ENCODE measurements at places on chromosomes 3 and 15. TPM values are rescaled to one million over a fixed set of nuclear protein-coding genes. Genes with fewer than 3 reads are reported as not detected.
A peak's percentile ranks its signal among the peaks of the same experiment; 100 is the strongest.

The SLC22A13 gene
- total RNA-seq, result 0.52 TPM

DNA sequence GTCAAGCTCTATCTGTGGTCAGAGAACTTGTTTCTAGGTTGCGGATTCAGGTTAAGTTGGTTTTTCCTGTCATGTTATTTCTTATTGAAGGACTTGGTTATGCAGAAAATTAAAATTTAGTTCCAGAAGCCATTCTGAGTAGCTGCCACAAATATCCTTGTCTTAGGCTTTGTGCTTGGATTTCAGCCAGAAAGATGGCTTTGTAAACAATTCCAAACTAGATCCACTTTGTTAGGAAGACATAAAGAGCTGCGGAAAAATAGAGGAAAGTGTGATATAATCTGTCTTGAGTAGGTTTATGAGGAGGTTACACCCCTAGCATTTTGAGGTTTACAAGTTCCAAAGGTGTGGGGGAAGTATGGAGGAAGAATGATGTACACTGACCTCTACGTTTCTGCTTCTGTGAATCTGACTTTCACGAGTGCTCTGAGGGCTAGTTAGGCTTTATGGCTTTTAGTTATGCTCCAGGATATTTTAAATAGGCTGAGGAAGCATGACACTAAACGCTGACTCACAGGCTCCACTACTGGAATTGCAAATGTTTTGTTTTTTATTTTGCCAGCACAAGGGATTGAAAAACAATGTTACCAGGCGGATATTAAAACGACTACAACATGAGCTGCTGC, 46.3 kb upstream of the UTS2B start:
- DNase-seq, result no peak
- H3K4me1 ChIP-seq, result no peaks in the 10 kb centered on the region
- H3K27me3 ChIP-seq, result no peaks in the 10 kb centered on the region
- H3K36me3 ChIP-seq, result peaks cover 7% of the 10 kb centered on the region
- H3K27ac ChIP-seq, result no peak overlapping the region

DNA sequence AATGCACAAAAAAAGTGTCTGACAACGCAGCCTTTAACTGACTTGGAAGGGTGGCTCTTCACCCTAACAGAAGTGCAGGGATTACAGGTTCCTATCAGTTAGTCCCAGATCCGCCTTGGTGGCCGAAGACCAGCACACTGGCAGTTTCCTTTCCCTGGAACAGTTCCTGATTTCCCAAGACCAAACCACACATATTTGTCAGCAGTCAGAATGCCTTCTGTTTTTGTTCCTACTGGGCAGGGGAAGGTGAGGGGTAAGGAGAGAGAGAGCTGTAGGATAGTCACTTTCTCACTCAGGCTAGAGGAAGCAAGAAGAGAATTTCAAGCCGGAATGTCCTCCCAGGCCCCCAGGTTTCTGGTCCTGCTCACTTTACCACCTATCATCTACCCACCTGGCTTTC, 9.2 kb downstream of the CXCR6 start:
- no peak for DNase-seq
- H3K27me3 ChIP-seq, result no peaks in the 10 kb centered on the region
- H3K36me3 ChIP-seq, result peaks cover 8% of the 10 kb centered on the region
- no peak overlapping the region for H3K4me3 ChIP-seq

DNA sequence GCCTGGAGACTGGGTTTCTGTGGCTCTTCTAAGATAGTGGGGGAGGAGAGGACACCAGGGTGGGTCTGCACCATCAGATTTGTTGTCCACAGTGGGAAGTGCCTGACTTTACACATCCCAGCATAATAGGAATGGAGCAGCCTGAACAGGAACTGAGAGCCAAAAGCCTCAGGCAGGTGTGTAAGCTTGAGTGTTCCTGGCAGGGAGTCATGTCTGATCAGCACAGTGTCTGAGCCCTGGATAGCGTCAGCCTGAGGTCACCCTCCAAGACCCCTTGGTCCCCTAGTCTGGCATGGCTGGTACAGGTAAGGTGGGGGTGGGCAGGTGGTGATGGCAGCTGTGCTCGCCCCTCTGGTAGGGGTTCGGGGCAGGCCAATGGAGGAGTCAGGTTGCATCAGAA, 20.2 kb downstream of the INSYN1 start:
- DNase-seq, result no peak
- H3K27me3 ChIP-seq, result no peaks in the 10 kb centered on the region
- H3K27ac ChIP-seq, result no peak overlapping the region

GRCh38 chr3:151318313-151318712, 1.7 kb upstream of the GPR87 start:
- DNase-seq, result no peak
- no peaks in the 10 kb centered on the region for H3K4me1 ChIP-seq

The MEGF11 gene
- total RNA-seq, result not detected

DNA sequence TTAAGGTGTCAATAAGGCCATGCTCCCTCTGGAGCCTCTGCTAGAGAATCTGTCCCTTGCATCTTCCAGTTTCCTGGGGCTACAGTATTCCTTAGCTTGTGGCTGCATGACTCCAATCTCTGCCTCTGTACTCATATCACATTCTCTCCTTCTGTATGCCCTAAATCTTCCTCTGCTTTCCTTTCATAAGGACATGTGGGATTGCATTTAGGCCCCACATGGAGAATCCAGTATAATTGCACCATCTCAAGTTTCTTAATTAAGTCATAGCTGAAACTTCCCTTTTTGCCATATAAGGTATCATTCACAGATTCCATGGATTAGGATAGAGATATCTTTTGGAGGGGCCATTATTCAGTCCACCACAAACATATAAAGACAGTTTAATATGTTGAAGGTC, 409.8 kb upstream of the TMCO5A start:
- no peak overlapping the region for H3K4me3 ChIP-seq
- H3K27ac ChIP-seq, result no peak overlapping the region
- no peaks in the 10 kb centered on the region for H3K36me3 ChIP-seq
- H3K4me1 ChIP-seq, result no peaks in the 10 kb centered on the region

The EXD1 gene
- not detected for total RNA-seq

DNA sequence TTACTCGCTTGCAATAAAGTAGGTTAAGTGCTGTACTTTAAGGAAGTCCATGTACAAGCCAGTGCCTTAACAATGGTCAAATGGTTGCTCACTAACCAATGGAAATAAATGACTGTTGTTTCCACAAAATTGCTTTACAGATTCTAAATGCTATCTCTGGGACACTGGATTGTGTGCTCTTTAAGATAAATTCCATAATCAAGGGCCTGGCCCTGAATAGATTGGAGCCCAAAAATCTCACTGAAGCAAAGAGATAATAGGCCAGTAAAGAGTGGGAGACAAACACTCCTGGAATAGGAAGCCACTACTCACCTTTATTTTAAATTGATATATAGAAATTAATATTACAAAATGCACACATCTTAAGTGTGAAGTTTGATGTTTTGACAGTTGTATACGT, 62.4 kb upstream of the GOLGA6B start:
- H3K36me3 ChIP-seq, result no peaks in the 10 kb centered on the region
- H3K4me3 ChIP-seq, result no peak overlapping the region
- no peak overlapping the region for H3K27ac ChIP-seq
- no peak for DNase-seq

- H3K27ac ChIP-seq, result no peak overlapping the region
- H3K27me3 ChIP-seq, result no peaks in the 10 kb centered on the region
- H3K4me1 ChIP-seq, result no peaks in the 10 kb centered on the region
- H3K4me3 ChIP-seq, result no peak overlapping the region
- DNase-seq, result no peak
These were observed 8.1 kb upstream of the CMSS1 start for GRCh38 chr3:99809565-99809964.

DNA sequence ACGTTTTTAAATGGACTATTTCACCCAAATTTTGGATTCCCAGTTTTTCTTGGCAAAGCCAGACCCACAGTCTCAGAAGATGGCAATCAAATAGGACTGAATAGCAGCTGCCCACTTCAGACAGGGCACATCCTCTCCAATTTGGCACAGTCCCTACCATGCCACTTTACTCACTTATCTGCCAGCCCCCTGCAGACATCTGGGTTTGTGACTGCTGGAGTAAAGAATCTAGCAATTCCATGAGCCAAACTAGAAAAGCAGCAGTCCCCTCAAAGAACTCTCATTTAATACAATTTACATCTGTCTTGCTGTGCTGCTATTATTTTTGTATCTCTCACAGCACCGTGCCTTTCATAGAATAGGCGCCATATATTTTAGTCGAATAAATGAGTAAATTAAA, 16.0 kb upstream of the LRRN1 start:
- no peaks in the 10 kb centered on the region for H3K36me3 ChIP-seq
- H3K4me1 ChIP-seq, result no peaks in the 10 kb centered on the region
- no peak overlapping the region for H3K27ac ChIP-seq
- no peak overlapping the region for H3K4me3 ChIP-seq
- no peaks in the 10 kb centered on the region for H3K27me3 ChIP-seq
- DNase-seq, result no peak

- H3K27ac ChIP-seq, result no peak overlapping the region
- no peaks in the 10 kb centered on the region for H3K27me3 ChIP-seq
- H3K36me3 ChIP-seq, result no peaks in the 10 kb centered on the region
- no peak for DNase-seq
- H3K4me3 ChIP-seq, result no peak overlapping the region
These were observed 50.9 kb upstream of the PARP14 start for GRCh38 chr3:122629763-122630162.

GRCh38 chr3:190083635-190084034, 37.1 kb downstream of the P3H2 start:
- H3K4me3 ChIP-seq, result no peak overlapping the region
- no peak overlapping the region for H3K27ac ChIP-seq
- no peaks in the 10 kb centered on the region for H3K4me1 ChIP-seq
- H3K27me3 ChIP-seq, result no peaks in the 10 kb centered on the region
- DNase-seq, result no peak
- no peaks in the 10 kb centered on the region for H3K36me3 ChIP-seq

The TRH gene
- total RNA-seq, result not detected

GRCh38 chr3:156643729-156644389, 30.5 kb upstream of the TIPARP start:
- H3K27ac ChIP-seq, result no peak overlapping the region
- no peaks in the 10 kb centered on the region for H3K4me1 ChIP-seq
- no peaks in the 10 kb centered on the region for H3K36me3 ChIP-seq
- no peak for DNase-seq
- no peaks in the 10 kb centered on the region for H3K27me3 ChIP-seq

- peak; percentile 42 for DNase-seq
- no peaks in the 10 kb centered on the region for H3K27me3 ChIP-seq
- no peaks in the 10 kb centered on the region for H3K36me3 ChIP-seq
- H3K4me3 ChIP-seq, result no peak overlapping the region
- H3K4me1 ChIP-seq, result peaks cover 42% of the 10 kb centered on the region
These were observed 37.6 kb downstream of the FAM3D start for GRCh38 chr3:58628823-58629562.

DNA sequence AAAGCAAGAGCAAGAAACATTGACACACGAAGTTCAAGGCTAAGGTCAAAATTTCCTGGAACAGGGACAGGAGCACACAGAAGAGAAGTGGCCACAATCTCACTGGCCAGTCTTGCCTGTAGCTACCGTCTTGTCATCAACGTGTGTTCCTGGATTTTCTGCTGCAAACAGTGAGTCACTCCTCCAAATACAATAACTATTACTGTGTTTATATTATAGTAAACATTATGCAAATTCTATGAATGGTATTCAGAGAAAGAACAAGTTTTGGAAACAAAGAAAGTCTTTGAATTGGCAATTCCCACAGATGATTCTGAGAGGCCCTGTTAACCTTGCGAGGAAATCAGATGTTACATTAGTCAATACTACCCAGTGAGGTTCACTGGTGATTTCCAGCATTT, 220.5 kb downstream of the FAM43A start:
- no peaks in the 10 kb centered on the region for H3K4me1 ChIP-seq
- no peaks in the 10 kb centered on the region for H3K36me3 ChIP-seq
- H3K27me3 ChIP-seq, result no peaks in the 10 kb centered on the region
- H3K27ac ChIP-seq, result no peak overlapping the region

GRCh38 chr3:64072126-64072525, 48.8 kb upstream of the PSMD6 start:
- H3K36me3 ChIP-seq, result no peaks in the 10 kb centered on the region
- H3K4me3 ChIP-seq, result no peak overlapping the region
- H3K4me1 ChIP-seq, result no peaks in the 10 kb centered on the region

DNA sequence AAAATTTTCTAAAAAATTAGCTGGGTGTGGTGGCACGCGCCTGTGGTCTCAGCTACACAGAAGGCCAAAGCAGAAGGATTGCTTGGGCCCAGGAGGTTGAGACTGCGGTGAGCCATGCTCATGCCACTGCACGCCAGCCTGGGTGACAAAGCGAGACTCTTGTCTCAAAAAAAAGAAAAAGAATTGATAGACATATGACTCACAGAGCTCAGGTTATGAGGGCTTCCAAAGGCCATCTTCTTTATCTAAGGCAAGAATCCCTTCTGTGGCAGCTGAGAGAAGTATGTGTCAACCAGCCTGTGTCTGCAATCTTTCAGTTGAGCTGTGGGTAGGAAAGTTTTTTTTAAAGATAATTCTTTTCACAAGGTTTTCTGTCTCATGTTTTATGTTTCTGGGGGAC, 53.9 kb downstream of the MRPS25 start:
- no peaks in the 10 kb centered on the region for H3K4me1 ChIP-seq
- no peak overlapping the region for H3K4me3 ChIP-seq
- H3K36me3 ChIP-seq, result no peaks in the 10 kb centered on the region
- DNase-seq, result no peak

DNA sequence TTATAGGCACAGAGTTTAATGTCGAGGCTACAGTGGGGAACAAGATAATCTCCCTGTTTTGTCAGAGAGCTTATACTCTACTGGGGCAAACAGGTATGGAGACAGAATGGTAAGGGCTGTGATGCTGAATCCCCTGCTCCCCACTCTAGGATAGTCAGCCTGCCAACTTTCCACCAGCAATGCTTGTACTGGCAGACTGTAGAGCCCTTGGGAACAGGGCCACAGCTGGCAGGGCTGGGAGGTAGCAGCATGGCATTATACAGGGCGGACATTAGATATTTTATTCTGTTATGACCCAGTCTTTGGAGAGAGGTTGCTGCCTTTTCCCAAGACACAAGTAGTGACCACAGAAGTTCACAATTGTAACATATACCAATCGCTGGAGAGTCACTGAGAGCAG, 91.2 kb downstream of the ARRDC4 start:
- no peaks in the 10 kb centered on the region for H3K36me3 ChIP-seq
- H3K27ac ChIP-seq, result no peak overlapping the region
- no peaks in the 10 kb centered on the region for H3K4me1 ChIP-seq
- H3K27me3 ChIP-seq, result no peaks in the 10 kb centered on the region
- DNase-seq, result no peak
- H3K4me3 ChIP-seq, result no peak overlapping the region

- no peaks in the 10 kb centered on the region for H3K36me3 ChIP-seq
- peak; percentile 76 for DNase-seq
- no peaks in the 10 kb centered on the region for H3K27me3 ChIP-seq
- H3K4me3 ChIP-seq, result no peak overlapping the region
- H3K27ac ChIP-seq, result no peak overlapping the region
These were observed 76.4 kb downstream of the SPSB4 start for GRCh38 chr3:141127344-141128125.

- no peaks in the 10 kb centered on the region for H3K4me1 ChIP-seq
- H3K4me3 ChIP-seq, result no peak overlapping the region
- H3K27me3 ChIP-seq, result no peaks in the 10 kb centered on the region
These were observed 10.8 kb downstream of the ZWILCH start for GRCh38 chr15:66515901-66516322.

- H3K27ac ChIP-seq, result peak overlapping the region; percentile 80
- peak; percentile 35 for DNase-seq
- H3K27me3 ChIP-seq, result no peaks in the 10 kb centered on the region
- no peaks in the 10 kb centered on the region for H3K36me3 ChIP-seq
- peak overlapping the region; percentile 68 for H3K4me3 ChIP-seq
- peaks cover 52% of the 10 kb centered on the region for H3K4me1 ChIP-seq
These were observed 551 bp downstream of the PML start for GRCh38 chr15:73994912-73995622.

- H3K36me3 ChIP-seq, result no peaks in the 10 kb centered on the region
- H3K27ac ChIP-seq, result no peak overlapping the region
- H3K4me3 ChIP-seq, result no peak overlapping the region
- no peak for DNase-seq
- no peaks in the 10 kb centered on the region for H3K4me1 ChIP-seq
These were observed 17.3 kb upstream of the IL12A start for GRCh38 chr3:159971311-159971710.
